H4 (cell line): ENCODE measurements at places on chromosomes 3 and 15. TPM values are rescaled to one million over a fixed set of nuclear protein-coding genes. Genes with fewer than 3 reads are reported as not detected.

GRCh38 chr3:87004883-87005282, 13.9 kb upstream of the VGLL3 start:
- DNase-seq: no peak

Gene FAM3D
- 0.17 TPM in 1 of 2 replicates, not detected in the other for total RNA-seq

- DNase-seq: no peak
Measured at GRCh38 chr15:86903642-86904421, 824.2 kb downstream of the AGBL1 start.

GRCh38 chr3:133575086-133575485, 1.6 kb downstream of the CDV3 start:
- no peak for DNase-seq

Gene SERPINI1
- total RNA-seq: 11.6 and 15.4 TPM in 2 replicates

Gene CCR9
- not detected in 2 replicates for total RNA-seq

Gene OSBPL10
- 8.3 and 20.4 TPM in 2 replicates for total RNA-seq

DNA sequence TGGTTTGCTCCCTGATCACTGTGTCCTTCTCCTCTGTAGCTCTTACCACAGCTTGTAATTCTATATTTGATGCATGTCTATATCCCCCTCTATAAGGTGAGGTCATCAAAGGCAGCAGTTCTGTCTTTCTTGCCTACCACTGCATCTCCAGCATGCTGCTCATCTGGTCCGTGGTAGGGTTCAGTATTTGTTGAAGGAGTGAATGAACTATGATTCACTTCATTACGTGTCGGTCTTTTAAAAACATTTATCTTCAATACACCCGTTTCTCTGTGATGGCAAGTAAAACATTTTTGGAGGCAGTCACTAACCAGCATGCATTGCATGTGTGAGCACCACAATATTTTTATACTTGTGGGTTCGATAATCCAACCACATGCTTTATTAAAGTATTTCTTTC, 27.6 kb downstream of the CHST14 start:
- DNase-seq: peak; percentile 16

DNA sequence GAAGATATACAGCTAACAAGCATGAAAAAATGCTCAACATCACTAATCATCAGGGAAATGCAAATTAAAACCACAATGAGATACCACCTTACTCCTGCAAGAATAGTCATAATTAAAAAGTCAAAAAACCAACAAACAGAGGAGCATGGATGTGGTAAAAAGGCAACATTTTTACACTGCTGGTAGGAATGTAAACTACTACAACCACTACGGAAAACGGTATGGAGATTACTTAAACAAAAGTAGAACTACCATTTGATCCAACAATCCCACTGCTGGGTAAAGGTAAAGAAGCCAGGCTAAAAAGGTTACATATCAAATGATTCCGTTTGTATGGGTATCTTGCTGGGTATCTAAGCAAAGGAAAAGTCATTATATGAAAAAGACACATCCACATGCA, 53.8 kb downstream of the STAG1 start:
- DNase-seq: peak; percentile 20

Gene TXNRD3
- total RNA-seq: 11.6 and 14.4 TPM in 2 replicates

Gene DNASE1L3
- total RNA-seq: not detected in 2 replicates

DNA sequence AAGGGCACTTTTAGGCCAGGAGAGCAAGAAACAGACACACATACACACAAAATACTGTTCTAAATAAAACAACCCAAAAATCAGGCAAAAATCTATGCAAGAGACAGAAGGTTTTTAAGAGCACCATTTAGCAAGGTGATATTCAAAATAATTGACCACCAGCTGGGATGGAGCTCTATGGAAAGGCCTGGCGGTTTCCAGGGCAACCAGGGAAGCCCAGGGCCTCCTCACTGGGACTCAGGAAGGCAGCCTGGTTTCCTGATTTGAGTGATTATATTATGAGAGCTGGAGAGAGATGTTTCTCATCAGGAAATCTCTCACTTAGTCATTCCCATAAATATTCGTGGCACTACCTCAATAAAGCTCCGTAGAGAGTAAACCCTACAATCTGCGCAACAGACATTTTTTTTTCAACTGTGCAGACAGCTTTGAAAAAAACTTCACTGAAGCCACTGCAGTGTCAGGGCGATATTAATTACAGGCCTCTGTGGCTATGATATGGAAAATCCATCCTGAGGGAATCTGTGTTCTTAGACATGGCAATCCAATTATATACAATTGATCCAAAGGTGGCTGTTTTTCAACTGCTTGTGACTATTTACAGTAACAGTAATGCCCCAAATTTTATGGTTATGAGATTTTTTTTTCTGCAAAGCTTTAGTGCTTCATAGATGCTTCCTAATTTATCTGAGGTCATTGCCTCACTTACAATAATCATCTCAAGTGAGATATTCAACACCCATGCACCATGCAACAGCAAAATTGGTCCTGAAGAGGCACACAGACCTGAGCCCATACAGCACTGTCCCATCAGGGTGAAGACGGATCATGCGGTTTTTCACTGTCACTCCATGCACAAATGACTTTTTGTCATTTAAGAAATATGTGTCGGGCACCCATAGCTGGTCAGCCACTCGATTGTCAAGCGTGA, 152.1 kb downstream of the GABRB3 start:
- DNase-seq: no peak

DNA sequence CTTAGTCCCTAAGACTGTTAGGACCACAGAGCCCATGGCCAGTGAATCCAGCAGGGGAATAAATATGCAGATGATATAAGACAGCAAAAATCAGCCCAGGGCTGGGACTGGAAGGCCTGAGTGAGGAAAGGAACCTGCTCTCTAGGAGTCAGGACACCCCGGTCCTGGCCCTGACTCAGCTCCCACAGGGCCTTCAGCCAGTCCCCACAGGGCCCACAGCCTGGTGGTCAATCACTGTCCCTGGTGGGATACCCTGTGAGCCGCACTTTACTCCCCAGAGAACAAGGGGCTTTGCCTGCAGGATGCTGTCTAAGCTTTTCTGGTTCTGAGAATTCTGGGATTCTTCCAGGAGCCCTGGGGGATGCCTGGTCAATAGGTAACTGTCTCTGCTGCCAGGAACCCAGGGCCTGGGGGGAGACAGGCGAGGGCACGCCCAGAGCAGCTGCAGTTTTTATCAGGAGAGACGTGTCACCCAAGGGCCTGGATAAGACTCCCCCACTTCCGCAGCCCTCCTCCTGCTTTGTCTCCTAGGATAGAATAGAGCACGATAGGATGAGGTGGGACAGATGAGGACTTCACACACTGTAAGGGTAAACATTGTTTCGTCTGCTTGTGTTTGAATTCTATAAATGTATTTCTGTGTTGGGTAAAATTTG, 49.5 kb upstream of the MCF2L2 start:
- DNase-seq: no peak

DNA sequence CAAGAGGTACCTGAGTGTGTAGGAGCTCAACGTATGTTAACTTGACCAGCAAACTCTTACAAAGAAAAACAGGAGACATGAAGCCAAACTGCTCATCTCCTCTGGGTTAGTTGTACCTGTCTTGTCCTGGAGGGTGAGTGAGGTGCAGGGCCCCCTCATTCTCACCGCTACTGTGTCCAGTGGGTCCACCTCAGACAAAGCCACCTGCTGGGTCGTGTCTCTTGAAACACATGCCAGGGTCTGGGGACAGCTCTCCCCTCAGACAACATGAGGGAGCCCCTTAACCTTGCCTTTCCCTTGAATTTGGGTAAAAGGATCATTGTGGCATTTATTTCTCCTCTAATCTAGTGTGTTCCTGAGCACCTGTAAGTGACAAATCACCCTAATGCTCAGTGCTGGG, 185.6 kb downstream of the TLE3 start:
- no peak for DNase-seq

Gene FAM98B
- 5.8 and 7.2 TPM in 2 replicates for total RNA-seq

- no peak for DNase-seq
Measured at GRCh38 chr15:53918180-53919079, 59.8 kb upstream of the UNC13C start.

Gene FSD2
- total RNA-seq: not detected in 2 replicates

DNA sequence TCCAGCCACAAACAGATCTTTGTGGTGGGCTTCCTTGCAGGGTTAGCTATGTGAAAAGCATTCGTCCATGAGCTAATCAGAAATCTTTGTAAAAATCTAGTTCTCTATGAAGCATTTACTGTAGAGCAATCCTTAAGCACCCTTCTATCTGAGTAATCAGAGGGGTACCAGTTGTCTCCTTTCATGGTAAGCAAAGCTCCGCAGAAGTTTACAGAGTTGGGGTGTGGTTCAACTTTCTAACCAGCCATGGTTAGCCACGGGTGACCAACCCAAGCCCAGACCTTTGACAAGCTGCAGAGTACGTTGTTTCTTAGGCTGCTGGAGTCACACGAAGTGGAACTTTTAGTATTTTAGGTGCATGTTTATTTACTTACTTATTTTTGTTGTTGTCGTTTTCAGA, 77.4 kb downstream of the FLNB start:
- no peak for DNase-seq

Gene NANOGP8
- not detected in 2 replicates for total RNA-seq

Gene ZNF592
- total RNA-seq: 3.9 and 6.1 TPM in 2 replicates

Gene MESP2
- total RNA-seq: not detected in 2 replicates

DNA sequence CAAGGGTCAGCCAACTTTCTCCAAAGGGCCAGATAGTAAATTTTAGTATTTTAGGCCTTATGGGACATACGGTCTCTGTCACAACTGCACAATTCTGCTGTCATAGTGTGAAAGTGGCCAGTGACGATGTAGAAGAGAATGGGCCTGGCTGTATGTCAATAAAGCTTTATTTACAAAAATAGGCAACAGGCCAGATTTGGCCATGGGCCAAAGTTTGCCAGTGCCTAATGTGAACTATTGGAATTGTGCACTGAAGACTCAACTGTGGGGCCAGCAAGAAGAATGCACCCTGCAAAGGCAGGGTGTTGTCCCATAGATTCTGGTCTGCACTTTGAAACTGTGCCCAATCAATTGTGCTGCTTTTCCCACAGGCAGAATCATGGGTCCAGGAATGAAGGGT, 69.4 kb upstream of the PRR23E start:
- no peak for DNase-seq

DNA sequence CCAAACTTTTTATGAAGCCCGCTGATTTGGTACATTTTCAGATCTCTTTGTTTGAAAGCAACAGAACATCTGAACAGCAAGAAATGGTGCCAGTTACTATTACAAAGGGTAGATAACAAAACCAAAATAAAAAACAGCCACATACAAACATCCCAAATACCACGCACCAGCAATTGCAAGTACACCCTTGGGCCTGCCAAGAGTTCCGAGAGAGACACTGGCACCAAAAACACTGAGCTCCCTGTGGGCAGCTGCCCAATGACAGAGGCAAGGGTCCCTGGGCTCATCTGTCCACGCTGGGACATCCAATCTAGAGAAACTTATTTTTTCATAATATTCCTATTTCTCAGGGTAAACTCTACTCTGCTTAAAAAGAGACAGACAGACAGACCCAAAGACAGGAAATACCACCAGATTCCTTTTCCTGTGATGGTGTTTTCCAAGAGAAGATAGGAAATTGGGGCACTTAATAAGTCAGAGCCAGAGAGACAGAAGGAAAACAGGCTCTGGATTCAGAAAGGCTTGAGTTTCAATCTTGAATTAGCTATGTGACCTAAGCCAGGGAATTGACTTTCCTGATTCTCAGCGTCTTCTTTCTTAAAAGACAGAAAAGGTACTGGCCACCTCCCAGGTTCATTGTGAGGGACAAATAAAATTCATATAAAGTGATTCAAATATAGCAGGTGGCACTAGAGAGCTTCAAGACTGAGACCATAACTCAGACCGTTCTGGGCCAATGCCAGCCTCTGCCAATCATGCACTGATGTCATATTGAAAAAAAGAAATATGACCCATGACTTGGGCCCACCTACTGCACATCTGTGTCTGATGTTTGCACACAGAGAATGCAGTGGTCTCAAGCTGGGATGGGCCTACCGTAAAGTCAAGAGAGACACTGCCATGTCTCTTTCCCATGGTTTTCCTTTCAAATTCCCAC, 61.3 kb downstream of the FOXP1 start:
- no peak for DNase-seq

DNA sequence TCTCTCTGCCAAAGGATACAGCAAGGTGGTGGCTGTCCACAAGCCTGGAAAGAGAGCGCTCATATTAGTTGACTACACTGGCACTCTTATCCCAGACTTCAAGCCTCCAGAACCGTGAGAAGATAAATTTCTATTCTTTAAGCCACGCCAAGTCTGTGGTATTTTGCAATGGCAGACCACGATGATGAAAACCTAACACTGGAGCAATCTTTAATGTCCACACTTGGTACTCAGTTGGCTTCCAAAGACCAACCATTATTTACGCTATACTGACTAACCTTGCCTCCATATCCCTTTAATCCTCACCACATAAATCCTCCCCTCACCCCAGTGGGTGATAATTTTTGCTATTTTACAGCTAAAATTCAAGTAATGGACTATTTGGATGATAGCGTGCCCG, 16.9 kb upstream of the LACTB start:
- DNase-seq: peak; percentile 48

- no peak for DNase-seq
Measured at GRCh38 chr3:147354623-147355022, 51.7 kb downstream of the ZIC4 start.

DNA sequence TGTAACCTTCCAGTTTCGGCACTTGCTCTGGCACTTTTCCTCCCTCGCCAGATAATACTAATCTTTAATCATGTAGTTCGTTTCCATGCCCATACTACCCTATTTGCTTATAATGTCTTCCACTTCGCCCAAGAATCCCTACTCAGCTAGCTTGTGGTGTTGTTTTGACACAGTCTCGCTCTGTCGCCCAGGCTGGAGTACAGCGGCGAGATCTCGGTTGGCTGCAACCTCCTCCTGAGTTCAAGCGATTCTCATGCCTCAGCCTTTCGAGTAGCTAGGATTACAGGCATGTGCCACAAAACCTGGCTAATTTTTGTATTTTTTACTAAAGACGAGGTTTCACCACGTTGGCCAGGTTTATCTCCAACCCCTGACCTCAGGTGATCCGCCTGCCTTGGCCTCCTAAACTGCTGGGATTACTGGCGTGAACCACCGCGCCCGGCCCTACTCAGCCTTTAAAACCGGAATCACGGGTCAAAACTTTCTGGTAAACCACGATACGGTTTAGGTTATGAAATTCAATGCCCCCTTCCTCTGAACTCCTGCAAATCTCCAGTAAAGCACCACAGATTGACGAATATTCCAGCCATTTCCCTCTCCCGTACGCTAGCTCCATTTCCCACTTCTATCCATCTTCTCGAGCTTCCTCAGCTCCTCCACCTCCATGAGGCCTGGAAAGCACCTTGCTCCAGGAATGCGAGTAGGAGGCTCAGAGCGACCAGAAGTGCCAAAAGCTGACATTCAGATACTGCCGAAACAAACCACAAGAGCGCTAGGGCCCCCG, 878 bp upstream of the RAD51 start:
- no peak for DNase-seq

Gene MNS1
- total RNA-seq: 0.62 and 0.66 TPM in 2 replicates

Gene LMCD1
- total RNA-seq: 12.0 and 13.7 TPM in 2 replicates

Gene ERICH6
- total RNA-seq: 0.06 TPM in 1 of 2 replicates, not detected in the other

DNA sequence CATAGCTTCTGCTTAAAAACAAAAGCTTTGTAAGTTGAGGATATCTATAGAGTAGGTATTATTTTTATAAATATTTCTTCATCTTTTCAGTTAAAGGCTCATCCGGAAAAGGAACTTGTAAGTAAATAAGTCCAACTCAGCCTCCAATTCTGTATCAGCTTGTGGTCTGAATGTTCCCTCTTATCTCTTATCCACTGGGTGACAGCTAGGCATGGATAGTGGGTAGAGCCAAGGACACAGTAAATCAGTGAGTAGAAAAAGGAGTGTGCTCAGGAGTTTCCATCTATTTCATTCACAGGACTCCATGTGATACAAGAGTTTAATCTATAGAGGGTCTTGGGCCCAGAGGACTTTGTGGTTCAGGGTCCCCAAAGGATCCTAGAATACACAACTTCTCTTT, 50.9 kb downstream of the FRMD5 start:
- DNase-seq: no peak

GRCh38 chr3:170078620-170079281, 41.0 kb downstream of the GPR160 start:
- no peak for DNase-seq

- DNase-seq: no peak
Measured at GRCh38 chr3:8539419-8539818, 37.8 kb downstream of the LMCD1 start.
